ENCODE measurements at places on chromosomes 11 and 22. TPM values are rescaled to one million over a fixed set of nuclear protein-coding genes. Genes with fewer than 3 reads are reported as not detected.

CECR2 gene
- total RNA-seq, result 0.19 TPM

GVQW3 gene
- 2.1 TPM for total RNA-seq

DBX1 gene
- total RNA-seq, result not detected

C11orf86 gene
- total RNA-seq, result not detected

DDIAS gene
- total RNA-seq, result 5.0 TPM

SLC5A1 gene
- total RNA-seq, result not detected

SLC17A6 gene
- not detected for total RNA-seq

SLC22A12 gene
- not detected for total RNA-seq

PNPLA3 gene
- total RNA-seq, result 0.85 TPM

TMPRSS4 gene
- total RNA-seq, result not detected

HOATZ gene
- total RNA-seq, result not detected

RAG2 gene
- not detected for total RNA-seq

TYMP gene
- 20.4 TPM for total RNA-seq

FUT4 gene
- total RNA-seq, result 3.0 TPM

NCF4 gene
- not detected for total RNA-seq

OR10D3 gene
- total RNA-seq, result not detected

ISX gene
- total RNA-seq, result not detected
